ENCODE measurements at places on chromosomes 5 and 9.

DNA sequence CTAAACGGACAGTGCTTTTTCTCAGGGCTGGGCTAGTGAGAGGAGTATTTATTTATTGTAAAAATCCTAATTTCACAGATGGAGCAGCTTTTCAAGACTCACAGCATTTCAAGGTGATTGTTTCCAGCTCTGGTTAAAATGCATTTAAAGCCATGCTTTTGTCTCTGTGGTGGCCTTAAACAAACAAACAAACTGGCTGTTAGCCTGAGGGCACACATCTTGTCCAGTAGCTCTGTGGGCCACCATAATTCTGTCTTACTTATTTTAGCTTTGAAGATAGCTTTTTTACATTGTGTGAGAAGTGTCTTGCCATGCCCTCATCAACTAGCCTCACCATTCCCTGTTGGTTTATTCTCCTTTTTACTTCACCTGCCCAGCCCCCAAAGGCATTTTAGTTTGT, 218.2 kb downstream of the PSAT1 start:
- DNase-seq, result no peak

- no peak for DNase-seq
Measured at GRCh38 chr5:58929726-58930125, 346.9 kb downstream of the RAB3C start.

- no peak for DNase-seq
Measured at GRCh38 chr9:130150779-130151382, 21.3 kb upstream of the NCS1 start.

- no peak for DNase-seq
Measured at GRCh38 chr9:127142291-127142690, 19.9 kb upstream of the ANGPTL2 start.

DNA sequence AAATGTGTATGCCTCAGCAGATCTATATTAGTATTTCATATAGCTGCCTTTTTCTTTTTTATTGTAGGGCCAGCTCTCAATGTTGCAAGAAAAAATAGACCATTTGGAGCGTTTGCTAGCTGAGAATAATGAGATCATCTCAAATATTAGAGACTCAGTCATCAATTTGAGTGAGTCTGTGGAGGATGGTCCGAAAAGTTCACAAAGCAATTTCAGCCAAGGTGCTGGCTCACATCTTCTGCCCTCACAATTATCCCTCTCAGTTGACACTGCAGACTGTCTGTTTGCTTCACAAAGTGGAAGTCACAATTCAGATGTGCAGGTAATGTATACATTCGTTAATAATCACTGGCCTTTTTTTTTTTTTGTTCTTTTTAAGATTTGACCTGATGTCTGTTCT, 23.7 kb downstream of the MAN2A1 start:
- no peak for DNase-seq

- DNase-seq, result no peak
Measured at GRCh38 chr5:79850941-79851340, 140.1 kb downstream of the MTX3 start.

DNA sequence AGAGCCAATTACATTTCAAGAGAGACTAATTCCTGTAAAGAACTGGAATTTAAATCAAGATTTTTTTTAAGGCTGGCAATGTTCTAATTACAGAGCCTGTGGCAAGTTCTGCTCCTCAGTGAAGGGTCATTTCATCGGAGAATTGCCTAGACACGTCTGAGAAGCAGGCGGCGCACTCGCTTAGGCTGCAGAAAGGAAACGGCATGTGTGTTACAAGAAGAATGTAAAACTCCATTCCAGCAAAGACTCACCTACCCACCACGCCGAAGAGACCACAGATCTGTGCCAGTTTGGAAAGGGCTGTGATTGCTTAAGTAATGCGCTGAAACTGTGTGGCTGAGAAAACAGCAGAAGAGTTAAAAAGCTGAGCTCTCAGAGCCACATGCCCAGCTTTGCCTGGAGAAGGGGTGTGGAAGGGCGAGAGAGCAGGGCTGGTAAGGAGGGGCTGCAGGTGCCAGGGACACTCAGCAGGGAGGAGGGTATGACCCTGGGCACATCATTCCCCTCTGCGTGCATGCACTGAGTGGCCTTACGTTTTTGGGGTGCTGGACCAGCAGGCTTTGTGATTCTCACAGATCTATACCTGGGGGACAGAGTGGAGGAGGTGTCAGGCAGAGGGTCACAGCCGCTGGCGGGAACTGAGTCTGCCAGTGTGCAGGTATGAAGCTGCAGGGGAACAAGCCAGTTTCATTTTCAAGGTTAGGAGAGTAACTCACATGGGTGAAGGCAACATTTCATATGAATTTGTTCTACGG, 17.8 kb upstream of the SLC25A51 start:
- no peak for DNase-seq

GRCh38 chr5:31107091-31107518, 86.4 kb upstream of the CDH6 start:
- DNase-seq, result no peak

GRCh38 chr5:127997201-127997704, 86.3 kb upstream of the SLC12A2 start:
- no peak for DNase-seq

DNA sequence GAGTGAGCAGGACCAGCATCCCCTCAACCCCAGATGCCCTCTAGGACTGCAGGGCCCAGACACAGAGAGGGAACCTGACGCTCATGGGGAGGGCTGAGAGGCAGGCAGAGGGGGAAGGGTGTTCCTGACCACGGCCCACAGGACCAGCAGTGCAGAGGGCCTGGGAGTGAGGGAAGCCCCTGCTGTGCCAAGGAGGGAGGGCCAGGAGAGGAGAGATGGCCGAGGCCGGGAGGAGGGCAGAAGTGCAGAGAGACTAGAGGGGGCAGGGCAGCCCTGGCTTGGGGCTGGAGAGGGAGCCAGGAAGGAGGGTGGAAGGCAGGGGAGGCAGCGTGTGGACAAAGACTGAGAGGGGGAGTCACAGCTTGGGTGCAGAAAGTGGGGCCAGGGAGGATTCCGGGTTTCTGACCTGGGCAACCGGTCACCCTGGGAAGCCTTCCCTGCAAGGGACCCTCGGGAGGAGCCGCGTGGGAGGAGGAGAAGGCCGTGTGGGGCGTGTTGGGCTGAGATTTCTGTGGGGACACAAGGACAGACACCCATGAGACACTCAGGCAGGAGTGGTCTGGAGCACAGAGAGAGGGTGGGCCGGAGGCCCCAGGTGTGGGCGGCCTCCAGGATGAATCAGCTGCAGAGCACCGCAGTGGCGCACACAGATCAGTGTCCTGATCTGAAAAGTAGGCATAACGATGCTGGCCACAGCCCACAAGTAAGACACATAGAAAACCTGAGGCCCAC, 117.5 kb downstream of the ADAMTS2 start:
- DNase-seq, result no peak

DNA sequence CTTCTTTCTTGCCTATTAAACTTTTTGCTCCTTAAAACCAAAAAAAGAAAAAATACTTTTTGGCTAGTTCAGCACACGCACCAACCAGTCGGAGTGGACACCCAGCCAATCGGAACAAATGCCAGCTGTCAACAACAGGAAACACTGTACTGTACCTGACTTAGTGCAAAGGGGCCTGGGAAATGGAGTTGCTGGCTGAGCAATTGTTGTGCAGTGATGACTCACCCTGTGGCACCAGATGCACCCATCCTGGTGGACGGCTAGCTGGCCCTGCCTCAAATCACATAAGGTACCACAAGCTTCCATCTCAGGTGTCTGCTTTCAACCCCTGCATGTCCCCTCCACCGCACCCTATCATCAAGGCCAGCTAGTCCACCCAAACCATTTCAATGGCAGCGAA, 20.9 kb downstream of the FOXE1 start:
- no peak for DNase-seq

All from NCI-H2171 treated with DMSO at 0.1 percent for 48 hours (cell line).